HCT116 (cell line): ENCODE measurements at places on chromosomes 16 and 17. TPM values are rescaled to one million over a fixed set of nuclear protein-coding genes. Genes with fewer than 3 reads are reported as not detected.

GRCh38 chr16:87634411-87634810, 32.1 kb downstream of the JPH3 start:
- H3K27ac ChIP-seq = no peak overlapping the region
- H3K4me3 ChIP-seq = no peak overlapping the region
- H3K27me3 ChIP-seq = peaks cover 27% of the 10 kb centered on the region
- H3K4me1 ChIP-seq = peaks cover 18% of the 10 kb centered on the region
- H3K36me3 ChIP-seq = no peaks in the 10 kb centered on the region

DNA sequence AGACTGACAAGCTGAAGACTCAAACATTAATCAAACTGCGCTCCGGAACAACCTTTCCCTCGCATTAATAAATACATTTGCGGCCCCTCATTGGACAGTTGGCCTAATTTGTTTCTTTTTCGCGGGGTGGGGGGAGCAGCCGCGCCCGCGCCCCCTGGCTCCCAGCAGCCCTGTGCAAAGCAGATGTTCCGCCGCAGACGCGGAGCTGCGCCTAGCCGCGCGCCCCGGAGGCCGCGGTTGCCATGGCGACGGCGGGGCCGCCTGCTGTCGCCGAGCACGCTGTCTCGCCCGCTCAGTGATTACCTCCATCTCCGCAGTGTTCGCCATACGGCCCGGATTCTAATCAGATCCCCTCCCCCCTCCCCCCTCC, 25.5 kb downstream of the COPZ2 start:
- H3K27ac ChIP-seq = no peak overlapping the region
- peaks cover 5% of the 10 kb centered on the region; the same call in 1 of the 2 replicates for H3K4me1 ChIP-seq
- no peaks in the 10 kb centered on the region for H3K27me3 ChIP-seq

DNA sequence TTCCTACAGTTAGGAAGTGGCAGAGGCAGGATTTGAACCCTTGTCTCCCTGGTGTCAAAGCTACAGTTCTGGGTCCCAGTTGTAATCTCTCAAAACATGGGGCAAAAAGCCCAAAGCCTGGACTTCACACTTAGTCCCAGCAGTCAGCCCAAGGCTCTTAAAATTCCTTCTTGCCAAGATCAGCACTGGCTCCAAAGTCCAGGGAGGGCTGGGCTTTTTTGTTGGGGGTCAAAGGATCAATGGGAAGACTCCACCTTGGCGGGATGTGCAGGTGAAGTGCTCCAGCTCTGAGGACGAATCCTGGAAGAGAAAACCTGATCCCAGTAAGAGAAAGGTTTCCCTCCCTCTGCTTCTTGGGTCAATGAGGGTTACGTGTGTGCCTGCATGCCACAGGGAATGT, 195.5 kb downstream of the HAPSTR1 start:
- H3K4me3 ChIP-seq = no peak overlapping the region
- no peak for DNase-seq
- H3K27ac ChIP-seq = no peak overlapping the region
- peaks cover 14% of the 10 kb centered on the region; the same call in 1 of the 2 replicates for H3K27me3 ChIP-seq
- H3K36me3 ChIP-seq = no peaks in the 10 kb centered on the region

- no peak for DNase-seq
- no peaks in the 10 kb centered on the region for H3K4me1 ChIP-seq
- H3K36me3 ChIP-seq = no peaks in the 10 kb centered on the region
- H3K27ac ChIP-seq = no peak overlapping the region
Measured at GRCh38 chr17:3773511-3773910, 27.5 kb downstream of the ITGAE start.

DNA sequence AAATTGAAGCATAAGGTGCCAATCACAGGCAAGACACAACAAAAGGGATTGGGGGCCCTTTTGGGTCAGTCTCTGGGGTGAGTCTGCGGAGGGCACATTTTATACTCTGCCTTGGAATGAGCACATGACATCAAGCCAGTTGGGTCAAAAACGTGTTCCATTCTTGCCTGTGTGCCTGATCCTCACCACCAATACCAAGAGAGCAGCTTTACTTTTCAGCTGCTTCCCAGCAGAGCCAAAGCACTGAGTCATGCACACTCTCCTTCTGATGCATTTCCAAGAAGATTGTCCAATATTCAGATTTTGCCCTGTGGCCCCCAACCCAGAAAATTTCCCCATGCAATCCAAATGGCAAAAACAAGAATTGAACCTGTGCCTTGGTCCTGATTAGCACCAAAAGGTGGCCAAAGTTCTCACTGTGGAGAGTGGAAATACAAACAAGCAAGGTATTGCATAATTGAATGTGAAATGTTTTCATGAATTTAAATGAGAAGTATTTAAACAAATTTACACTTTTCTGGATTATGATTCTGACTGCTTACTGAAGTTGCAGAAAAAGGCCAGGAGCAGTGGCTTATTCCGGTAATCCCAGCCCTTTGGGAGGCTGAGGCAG, 217.8 kb upstream of the SOX9 start:
- H3K36me3 ChIP-seq = no peaks in the 10 kb centered on the region
- no peak overlapping the region for H3K27ac ChIP-seq
- H3K4me1 ChIP-seq = peaks cover 49% of the 10 kb centered on the region
- no peaks in the 10 kb centered on the region for H3K27me3 ChIP-seq

DNA sequence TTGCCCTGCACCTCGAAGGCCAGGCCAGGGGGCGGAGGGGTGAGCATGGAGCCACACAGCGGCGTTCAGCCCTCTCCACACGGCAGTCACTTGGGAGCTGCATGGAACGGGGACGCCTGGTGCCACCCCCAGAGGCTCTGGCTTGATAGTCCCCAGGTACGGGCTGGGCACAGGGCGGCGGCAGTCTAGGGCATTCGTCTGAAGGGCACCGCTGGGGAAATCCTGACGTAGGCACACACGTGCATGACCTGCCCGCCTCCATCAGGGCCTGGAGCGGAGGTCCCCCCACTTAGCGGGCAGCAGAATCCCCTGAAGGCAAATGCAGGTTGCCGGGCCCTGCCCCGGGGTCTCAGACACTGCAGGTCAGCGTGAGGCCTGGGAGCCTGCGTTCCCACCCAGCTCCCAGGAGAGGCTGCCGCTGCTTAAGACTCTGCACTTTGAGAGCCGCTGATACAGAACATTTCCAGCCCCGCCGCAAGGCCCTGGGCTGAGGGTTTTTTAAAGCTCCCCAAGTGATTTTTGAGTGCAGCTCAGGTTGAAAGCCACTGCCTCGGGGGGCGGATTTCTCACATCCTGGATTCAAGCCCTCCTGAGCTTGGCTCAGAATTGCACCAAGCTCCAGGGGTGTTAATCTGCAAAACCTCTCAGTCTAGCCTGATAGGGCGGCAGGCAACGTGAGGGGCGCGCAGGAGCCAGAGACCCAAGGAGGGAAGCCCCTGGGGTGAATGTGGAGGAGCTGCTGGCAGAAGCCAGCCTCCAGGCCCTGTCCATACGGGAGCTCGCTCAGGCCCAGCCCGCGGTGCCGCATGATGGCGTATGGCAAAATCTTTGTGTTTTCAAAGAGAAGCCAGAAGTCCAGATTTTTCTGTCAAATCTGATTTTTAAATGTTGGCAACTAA, 182.3 kb upstream of the GSE1 start:
- DNase-seq = no peak
- no peaks in the 10 kb centered on the region for H3K4me1 ChIP-seq
- H3K36me3 ChIP-seq = no peaks in the 10 kb centered on the region
- 0 out of 2 replicates have a peak, but pooled peaks cover 5% of the 10 kb centered on the region for H3K27me3 ChIP-seq
- no peak overlapping the region for H3K4me3 ChIP-seq
- H3K27ac ChIP-seq = no peak overlapping the region

DNA sequence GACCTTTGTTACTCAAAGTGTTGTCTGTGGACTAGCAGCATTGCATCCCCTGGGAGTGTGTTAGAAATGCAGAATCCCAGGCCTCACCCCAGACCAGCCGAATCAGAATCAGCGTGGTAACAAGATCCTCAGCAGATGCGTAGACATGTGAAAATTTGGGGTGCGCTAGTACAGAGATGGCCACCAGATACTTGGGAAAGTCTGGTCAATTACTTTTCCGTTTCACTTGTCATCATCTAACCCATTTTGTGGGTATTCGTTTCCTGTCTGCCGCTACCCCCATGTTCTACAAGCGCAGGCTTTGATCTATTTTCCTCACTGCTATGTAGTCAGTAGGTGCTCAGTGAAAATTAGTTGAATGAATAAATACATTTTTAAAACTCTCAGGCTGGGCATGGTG, 33.1 kb upstream of the HERPUD1 start:
- no peaks in the 10 kb centered on the region for H3K27me3 ChIP-seq
- H3K27ac ChIP-seq = no peak overlapping the region
- no peaks in the 10 kb centered on the region for H3K36me3 ChIP-seq
- no peak overlapping the region for H3K4me3 ChIP-seq
- H3K4me1 ChIP-seq = no peaks in the 10 kb centered on the region; the same call in 1 of the 2 replicates
- DNase-seq = no peak

DNA sequence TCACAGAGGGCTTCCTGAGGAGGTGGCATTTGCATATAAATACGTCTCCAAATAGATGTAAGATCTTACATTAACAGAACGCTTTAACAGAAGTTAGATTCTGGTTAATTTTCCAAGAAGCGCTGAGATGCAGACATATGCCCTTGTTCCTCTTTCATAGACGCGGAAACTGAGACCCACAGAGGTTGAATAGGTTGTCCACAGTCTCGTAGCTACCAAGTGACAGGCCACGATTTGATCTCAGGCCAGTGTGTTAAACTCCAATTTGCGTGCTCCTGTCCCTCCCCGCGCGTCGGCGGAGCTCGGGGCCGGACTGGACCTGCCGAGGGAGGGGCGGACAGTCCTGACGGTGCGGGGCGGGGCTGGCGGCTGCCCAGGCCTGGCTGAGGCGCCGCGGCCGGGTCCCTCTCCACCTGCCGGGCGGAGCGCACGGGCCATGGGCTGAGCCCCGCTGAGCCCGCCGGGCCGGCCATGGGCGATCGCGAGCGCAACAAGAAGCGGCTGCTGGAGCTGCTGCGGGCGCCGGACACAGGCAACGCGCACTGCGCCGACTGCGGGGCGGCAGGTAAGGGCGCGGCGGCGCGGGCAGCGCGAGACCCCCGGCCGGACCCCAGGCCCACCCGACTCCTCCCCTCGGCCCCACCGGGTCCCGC, at the start of gene ADAP2:
ADAP2 (plus strand) TSS at position 402 of the 653 bp plus-strand sequence; CDS start at position 472, 70 bp downstream.
- no peaks in the 10 kb centered on the region; the same call in 1 of the 2 replicates for H3K36me3 ChIP-seq
- H3K4me1 ChIP-seq = peaks cover 24% of the 10 kb centered on the region
- DNase-seq = peak; percentile 19
- peak within 1 kb of the TSS; percentile 18; the same call in 1 of the 2 replicates for H3K27ac ChIP-seq

- peaks cover 6% of the 10 kb centered on the region; the same call in 1 of the 2 replicates for H3K4me1 ChIP-seq
- DNase-seq = no peak
- no peak overlapping the region for H3K27ac ChIP-seq
- no peaks in the 10 kb centered on the region for H3K27me3 ChIP-seq
Measured at GRCh38 chr16:386641-387156, 4.9 kb upstream of the PGAP6 start.

DNA sequence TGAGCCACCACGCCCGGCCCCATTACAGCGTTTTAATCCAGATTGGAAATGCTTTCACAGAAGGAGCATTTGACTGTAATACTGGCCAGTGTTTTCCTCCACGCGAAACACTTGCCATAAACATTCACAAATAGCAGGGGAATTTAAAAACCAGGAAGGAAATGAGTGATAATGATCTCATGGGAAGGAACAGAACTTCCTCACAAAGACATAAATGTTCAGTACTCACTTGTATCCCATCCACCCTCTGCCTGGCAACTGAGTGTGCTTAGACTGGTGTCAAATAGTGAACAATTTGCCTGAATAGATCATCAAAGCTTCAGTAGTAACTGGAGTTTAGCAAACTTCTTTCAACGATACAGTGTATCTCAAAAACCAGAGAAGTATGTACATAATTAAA, 54.1 kb downstream of the PSMD12 start:
- H3K27me3 ChIP-seq = no peaks in the 10 kb centered on the region
- no peak overlapping the region for H3K27ac ChIP-seq
- DNase-seq = no peak
- no peaks in the 10 kb centered on the region for H3K36me3 ChIP-seq

- H3K4me1 ChIP-seq = peaks cover 42% of the 10 kb centered on the region
- H3K4me3 ChIP-seq = no peak overlapping the region
- DNase-seq = no peak
- H3K36me3 ChIP-seq = no peaks in the 10 kb centered on the region
- no peaks in the 10 kb centered on the region for H3K27me3 ChIP-seq
Measured at GRCh38 chr17:57524839-57525568, 220.1 kb downstream of the CCDC182 start.

GRCh38 chr16:71464231-71464630, 2.2 kb upstream of the ZNF23 start:
- no peaks in the 10 kb centered on the region for H3K36me3 ChIP-seq
- DNase-seq = no peak
- no peaks in the 10 kb centered on the region for H3K27me3 ChIP-seq
- no peak overlapping the region for H3K4me3 ChIP-seq
- peaks cover 15% of the 10 kb centered on the region; the same call in 1 of the 2 replicates for H3K4me1 ChIP-seq

- H3K4me3 ChIP-seq = no peak overlapping the region
- H3K4me1 ChIP-seq = peaks cover 3% of the 10 kb centered on the region; the same call in 1 of the 2 replicates
- H3K27ac ChIP-seq = no peak overlapping the region
- H3K27me3 ChIP-seq = no peaks in the 10 kb centered on the region
Measured at GRCh38 chr16:67460168-67460567, 20.8 kb downstream of the ATP6V0D1 start.

DNA sequence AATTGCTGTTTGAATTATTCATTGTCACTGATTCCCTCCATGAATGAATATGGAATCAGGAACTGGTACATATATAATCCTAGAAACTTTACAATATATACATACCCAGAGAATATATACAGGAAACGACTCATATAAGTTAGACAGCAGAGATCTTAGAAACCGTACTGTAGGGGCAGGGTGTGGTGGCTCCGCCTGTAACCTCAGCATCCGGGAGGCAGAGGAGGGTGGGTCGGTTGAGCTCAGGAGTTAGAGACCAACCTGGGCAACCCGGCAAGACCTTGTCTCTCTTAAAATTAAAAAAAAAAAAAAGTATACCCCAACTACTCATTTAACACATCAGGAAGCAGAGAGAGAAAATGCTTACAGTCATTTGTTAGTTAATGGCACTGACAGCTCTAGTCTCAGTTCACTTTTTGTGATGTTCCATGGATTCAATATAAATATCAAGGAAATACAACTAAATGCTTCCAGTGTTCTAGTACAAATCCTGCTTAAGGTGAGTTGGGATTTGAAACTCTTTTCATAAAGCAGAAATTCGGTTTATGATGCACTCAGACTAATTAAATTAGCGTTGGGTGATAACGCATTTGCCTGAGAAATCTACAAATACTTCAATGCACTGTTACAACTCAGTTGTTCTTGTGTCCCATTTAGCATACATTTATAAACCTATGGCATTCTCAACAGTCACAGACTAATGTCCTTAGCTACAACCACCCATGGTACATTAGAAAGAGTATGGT, 5.6 kb downstream of the GLG1 start:
- H3K27ac ChIP-seq = peak overlapping the region; percentile 17; the same call in 1 of the 2 replicates
- DNase-seq = no peak
- H3K4me1 ChIP-seq = peaks cover 59% of the 10 kb centered on the region
- peak overlapping the region; percentile 6 for H3K4me3 ChIP-seq

NMT1 gene
- 173 TPM for total RNA-seq

WDR45B gene
- total RNA-seq = 117 TPM

KRT32 gene
- total RNA-seq = 0.42 TPM

MED1 gene
- 55.7 TPM for total RNA-seq

MXRA7 gene
- 57.1 TPM for total RNA-seq

SLC5A10 gene
- total RNA-seq = not detected

ZG16 gene
- total RNA-seq = 0.07 TPM

CFAP97D1 gene
- total RNA-seq = 0.15 TPM

SYT17 gene
- total RNA-seq = 10.3 TPM

ASGR2 gene
- 0.32 TPM for total RNA-seq
